ENCODE measurements at places on chromosomes 7 and 10.

- no peak for DNase-seq
Measured at GRCh38 chr7:32169228-32169627, 99.0 kb upstream of the PDE1C start.

- no peak for DNase-seq
Measured at GRCh38 chr7:27952456-27953285, 212.7 kb downstream of the TAX1BP1 start.

DNA sequence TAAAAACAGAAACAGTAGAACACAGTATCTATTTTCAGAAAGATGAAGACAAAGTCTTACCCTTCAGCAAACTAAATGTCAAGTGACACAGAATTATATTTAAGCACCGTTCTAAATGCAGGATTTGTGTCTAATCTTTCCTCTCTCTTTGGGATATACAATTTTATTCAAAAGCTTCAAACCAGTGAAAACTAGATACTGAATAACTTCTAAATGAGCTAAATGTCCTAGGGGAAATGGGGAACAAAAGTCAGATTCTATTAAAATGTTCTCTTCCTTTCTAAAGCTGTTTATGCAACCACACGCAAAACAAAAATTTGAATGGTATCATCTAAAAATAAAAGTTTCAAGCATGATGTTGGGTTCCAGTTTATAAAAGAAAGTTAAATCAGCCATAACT, 136.4 kb upstream of the AOAH start:
- DNase-seq, result no peak

- DNase-seq, result no peak
Measured at GRCh38 chr10:19412531-19412930, 363.9 kb downstream of the MALRD1 start.

DNA sequence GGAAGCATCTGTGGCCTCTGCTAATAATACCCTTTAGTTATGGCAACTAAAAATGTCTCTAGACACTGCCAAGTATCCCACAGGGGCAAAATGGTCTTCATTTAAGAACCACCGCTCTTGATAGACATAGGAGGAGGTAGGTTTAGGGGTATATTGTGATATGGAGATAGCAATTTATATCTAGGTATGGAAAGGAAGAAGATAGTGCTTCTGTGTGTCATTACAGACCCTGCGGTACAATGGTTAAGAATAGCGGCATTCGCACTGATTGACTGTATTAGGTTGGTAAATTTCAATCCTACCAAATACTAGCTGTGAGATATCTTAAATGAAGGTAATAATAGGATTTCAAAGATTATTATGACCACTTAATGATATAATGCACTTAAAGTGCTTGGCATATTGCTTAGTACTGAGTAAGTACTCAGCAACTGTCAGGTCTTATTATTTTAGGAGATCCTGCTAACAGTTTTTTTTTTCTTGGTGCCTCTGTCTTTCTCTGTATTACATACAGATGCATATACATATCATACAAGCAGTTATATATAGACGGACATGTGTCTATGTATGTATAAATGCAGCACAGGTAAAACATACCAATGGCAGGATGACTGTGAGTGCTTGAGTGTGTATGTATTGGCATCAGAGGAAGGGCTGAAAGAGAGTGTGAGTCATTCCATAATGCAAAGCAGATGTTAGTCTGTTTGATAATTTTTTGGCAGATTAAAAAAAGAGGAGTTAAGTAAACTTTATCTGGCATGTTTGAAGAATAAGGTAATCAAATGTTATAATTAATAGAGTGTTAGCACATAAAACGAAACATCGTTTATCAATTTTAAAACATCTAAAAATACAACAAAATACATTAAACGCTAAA, 50.0 kb upstream of the ITGB8 start:
- DNase-seq, result no peak

DNA sequence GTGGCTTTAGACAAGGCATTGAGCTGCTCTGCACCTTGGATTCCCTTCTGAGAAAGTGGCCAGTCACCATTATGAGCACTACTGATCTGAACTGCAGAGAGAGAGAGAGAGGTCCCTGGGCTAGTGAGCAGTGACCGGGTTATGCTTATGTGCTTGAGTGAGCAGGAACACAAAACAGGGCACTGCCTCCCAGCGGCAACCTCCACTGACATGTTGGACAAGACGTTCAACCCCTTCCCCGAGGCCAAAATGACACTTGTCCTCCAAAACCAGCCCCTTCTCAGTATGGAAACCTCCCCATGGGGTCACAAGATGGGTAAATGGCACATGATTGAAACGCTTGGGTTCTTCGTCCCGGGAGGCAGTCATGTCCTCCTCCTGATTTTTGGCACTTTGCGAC, 339.4 kb upstream of the ZMIZ1 start:
- no peak for DNase-seq

- DNase-seq, result no peak
Measured at GRCh38 chr10:123463181-123463580, 203.0 kb upstream of the GPR26 start.

GRCh38 chr10:58764087-58764747, 251.5 kb downstream of the BICC1 start:
- no peak for DNase-seq

DNA sequence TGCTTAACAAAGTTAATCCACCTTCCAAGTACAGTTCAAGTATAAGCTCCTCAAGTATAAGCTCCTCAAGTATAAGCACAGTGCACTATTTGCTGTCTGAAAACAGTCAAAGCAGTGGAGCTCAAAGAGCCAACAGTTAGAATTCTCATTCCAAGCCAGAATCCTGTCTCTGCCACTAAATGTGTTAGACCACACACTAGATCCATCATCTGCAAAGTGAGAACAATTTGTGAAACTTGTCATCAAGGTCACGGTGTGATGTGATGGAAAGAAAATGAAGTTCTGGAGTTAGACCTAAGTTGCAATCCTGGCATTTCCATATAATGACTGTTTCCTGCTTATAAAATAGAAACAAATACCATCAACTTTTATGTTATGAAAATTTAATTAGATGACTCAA, 602.5 kb downstream of the TNS3 start:
- DNase-seq, result no peak

- no peak for DNase-seq
Measured at GRCh38 chr7:108335269-108335918, 120.8 kb downstream of the NRCAM start.

GRCh38 chr10:124349231-124349995, 69.3 kb downstream of the OAT start:
- DNase-seq, result no peak

DNA sequence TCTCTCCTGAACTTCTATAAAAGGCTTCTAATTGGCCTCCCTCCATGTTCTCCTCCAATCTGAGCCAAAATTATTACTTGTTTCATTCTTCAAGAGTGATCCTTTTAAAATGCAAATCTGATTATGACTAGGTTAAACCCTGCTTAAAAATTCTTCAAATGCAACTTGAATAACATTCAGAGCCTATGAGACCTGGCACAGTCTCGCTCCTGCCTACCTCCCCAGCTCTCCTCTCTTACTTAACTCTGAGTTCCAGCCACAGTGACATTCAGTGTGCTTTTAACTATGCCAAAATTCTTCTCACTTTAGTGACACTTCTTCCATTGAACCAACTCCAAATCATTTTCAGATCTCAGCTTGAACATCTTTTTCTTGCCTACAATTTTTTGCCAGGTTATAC, 68.8 kb downstream of the TMEM168 start:
- no peak for DNase-seq

DNA sequence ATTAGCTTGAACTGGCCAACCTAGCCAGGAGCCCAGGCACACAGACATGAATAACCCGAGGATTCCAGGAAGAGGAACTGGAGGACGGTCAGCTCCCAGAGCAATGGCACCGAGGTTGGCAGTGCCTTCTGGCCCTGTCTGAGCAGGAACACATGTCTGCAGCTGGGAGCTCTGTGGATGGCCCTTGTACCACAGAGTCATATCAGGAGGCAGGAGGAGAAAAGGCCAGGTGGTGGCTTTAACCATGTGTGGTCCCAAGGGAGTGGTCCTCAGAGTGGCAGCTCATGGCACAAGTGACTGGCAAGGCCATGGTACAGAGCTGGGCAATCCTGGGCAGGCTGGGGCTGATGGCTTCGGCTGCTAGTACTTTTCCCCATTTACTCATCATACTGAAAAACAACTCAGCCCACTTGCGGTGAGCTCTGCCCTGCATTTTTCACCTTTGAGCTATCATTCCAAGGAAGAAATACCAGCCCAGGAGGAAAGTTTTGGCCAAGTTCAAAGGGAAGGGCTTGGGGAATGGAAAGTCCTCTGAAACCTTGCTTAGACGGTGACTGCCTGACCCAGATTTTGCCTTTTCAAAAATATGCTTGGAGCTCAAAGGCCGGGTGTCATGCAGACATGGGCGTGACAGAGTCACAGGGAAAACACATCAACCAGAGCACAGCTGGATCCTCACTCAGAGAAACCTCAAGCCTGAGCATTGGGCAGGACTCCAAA, 25.7 kb upstream of the LOXL4 start:
- DNase-seq, result no peak

GRCh38 chr10:77305650-77306632, 331.7 kb downstream of the KCNMA1 start:
- no peak for DNase-seq

GRCh38 chr10:98400482-98400881, 14.5 kb downstream of the PYROXD2 start:
- peak; percentile 42 for DNase-seq

- no peak for DNase-seq
Measured at GRCh38 chr7:41763626-41764025, 60.7 kb upstream of the INHBA start.

DNA sequence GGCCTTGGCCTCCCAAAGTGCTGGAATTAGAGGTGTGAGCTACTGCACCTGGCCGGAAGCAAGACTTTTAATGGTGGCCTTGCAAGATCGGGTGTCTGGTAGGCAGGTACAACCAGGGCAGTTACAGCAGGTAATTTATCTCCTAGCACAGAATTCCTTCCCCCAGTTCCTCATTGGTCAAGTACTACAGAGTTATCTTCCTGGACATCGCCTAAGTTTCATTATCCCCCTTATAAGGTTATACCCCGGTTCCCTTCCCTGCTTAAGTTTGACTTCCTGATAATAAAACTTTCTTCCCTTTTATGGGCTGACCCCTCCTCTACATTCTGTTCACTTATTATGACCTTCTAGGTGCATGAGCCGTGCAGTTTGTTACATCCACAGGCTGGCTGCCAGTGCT, 19.0 kb upstream of the CYP3A43 start:
- no peak for DNase-seq

DNA sequence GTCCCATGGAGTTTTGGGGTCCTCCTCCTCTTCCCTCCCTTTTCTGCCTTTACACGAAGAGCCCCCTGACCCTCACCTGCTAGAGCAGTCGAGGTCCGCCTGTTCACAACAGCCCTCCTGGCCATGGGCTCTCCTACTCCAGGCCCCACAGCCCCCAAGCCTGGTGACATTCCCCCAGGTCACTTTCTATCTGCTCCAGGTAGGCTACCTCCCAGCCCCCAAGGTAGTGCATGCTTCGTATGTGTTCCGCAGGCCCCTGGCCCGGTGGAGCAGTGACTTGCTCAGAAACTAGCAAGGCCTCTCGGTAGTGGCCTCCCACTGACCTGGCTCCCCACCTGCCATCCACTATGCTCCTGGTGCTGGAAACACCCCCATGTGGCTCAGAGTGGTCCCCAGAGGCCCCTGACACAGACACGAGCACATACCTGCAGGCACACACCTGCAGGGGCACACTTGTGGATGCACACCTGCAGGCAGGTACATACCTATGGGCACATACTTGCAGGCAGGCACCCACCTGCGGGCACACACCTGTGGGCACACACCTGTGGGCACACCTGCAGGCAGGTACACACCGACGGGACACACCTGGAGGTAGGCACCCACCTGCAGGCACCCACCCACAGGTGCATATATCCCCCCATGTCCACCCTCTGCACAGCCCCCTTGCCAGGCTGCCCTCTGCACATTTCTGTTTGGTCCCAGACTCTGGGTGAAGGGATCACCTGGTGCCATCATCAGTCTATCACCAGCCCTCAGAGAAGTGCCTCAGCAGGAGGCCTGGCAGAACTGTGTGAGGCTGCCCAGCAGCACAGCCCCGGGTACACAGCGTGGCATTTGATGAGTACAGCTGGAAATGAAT, 322.5 kb downstream of the PTPRN2 start:
- no peak for DNase-seq

- DNase-seq, result no peak
Measured at GRCh38 chr10:71547876-71548846, 151.4 kb downstream of the CDH23 start.

GRCh38 chr7:13639396-13639795, 350.1 kb downstream of the ETV1 start:
- DNase-seq, result no peak

DNA sequence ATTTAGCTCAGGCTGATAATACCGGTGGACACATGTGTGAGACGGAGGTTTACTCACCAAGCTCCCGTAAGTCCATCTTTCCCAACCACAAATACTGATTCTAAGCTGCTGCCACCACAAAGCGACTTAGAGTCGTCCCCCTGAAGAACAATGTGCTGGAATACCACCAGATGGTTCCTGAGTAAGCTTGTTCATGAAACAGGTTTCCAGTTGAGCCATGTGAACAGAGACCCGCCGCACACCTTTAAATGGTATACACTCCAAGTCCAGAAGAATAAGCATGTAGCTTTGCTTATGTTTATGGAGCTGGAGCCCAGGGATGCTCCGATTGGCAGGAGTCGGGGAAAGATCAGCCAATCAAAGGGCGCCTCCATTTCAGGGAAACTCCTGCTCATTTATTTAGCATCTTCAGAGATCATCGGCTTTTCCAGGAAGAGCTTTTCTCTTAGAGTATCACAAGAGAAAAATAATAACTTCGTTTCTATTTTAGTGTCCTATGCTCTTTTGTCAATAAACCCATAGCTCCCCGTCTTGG, 261.6 kb upstream of the AOAH start:
- no peak for DNase-seq

DNA sequence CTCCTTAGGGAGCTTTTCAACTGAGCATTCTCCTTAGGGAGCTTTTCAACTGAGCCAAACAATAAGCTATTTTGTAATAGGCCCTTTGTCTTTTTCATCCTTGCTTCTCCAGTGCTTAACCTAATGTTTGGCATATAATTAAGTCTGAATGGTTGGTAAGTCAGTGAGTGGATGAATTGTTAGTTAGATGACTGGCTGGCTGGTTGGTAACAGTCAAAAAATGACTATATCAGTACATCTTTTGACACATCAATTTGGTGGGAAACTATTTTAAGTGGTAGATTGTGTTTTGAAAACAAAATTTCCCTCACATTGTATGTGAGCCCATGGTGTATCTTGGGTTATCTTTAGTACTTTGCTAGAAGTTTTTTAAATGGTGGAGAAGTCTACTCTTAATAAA, 16.4 kb downstream of the ING3 start:
- no peak for DNase-seq

GRCh38 chr10:30445711-30446110, 11.7 kb downstream of the MAP3K8 start:
- DNase-seq, result no peak

DNA sequence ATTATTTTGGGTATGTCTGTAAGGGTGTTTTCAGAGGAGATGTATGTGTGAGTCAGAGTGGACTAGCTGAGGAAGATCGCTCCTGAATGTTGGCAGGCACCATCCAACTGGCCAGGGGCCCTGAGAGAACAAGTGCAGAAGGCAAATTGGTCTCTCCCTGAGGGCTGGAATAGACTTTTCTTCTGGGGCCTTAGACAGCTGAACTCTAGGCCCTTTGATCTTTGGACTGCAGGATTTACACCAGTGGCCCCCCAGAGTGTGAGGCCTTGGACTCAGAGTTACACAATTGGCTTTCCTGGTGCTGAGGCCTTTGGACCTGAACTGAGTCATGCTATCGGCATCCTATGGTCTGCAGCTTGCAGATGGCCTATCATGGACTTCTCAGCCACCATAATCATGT, 217.2 kb downstream of the REEP3 start:
- no peak for DNase-seq
